ENCODE measurements at places on chromosomes 3 and 15.

GRCh38 chr15:70270752-70271111, 173.0 kb upstream of the TLE3 start:
- DNase-seq: no peak

DNA sequence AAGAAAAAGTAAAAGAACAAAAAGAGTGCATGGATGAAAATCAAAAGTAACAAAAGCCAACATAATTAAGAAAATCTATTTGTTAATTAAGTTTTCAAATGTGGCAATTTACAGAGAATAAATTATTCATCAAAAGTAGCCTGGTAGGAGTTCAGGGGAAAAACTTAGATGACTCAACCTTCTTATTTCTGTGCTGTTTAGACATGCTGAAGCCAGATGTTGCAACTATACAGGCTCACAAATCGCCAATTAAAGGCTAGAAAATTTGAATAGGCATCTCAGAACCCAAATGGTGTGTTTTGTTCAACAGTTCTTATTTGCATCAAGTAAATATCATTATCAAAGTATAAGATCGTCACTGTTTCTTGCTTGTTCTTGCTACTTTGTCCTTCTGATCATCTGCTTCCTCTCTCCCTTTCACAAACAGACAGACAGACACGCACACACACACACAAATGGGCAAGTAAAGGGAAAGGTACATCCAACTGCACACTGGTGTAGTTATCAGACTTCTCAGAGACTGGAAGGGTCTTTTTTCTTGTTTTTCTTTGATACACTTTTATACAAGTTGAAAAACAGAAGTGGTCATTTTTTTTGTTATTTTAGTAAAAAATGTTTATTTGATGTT, 572.2 kb downstream of the MECOM start:
- no peak for DNase-seq

GRCh38 chr3:144590854-144591253, 619.2 kb downstream of the DIPK2A start:
- DNase-seq: no peak

DNA sequence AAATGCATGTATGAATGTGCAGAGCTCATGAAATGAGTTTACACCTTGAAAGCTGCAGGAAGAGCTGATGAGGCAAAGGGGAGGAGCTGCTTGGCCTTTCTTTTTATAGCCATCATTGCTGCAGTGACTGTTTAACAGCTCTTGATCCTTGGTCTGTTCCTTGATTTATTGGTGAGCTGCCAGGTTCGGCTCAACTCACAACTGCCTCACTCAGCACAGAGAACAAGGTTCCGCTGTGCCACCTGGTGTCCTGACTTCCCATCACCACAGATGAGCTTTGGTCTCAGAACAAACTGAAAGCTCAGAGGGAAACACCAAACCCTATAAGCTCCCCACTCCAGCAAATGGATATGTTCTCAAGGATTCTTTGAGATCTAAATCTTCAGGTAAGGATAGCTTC, 626.1 kb downstream of the MAGI1 start:
- DNase-seq: no peak

DNA sequence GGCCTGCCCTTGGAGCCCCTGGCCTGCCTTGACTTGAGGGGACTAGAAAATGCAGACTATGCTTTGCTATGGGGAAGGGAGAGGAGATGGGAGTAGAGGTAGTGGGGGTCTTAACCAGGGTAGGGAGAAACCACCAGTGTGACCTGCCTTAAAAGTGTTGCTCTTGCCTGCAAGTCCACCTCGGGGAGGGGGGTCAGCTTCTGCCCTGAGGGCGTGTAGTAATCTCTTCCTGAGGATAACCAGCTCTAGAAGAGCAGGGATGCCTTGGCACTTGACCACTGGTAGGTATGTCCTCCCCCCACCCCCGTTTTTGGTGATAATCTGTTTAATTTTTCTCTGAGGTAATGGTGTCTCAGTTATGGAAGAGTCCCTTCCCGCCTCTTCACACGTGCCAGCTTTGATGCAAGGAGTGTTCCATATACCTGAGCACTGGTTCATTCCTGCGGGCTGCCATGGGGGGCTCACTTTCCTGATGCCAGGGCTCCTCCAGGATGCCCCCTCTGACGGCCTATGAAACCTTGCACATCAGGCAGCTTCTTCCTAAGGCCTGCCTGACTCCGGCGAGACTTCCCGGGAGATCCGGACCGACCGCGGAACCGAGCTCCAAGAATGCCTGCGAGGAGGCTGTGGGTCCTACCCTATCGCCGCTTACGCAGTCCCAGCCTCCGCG, 780 bp upstream of the P4HTM start:
- DNase-seq: no peak

- DNase-seq: no peak
Measured at GRCh38 chr3:24804095-24804494, 309.4 kb upstream of the THRB start.

GRCh38 chr3:175893566-175893965, 1034.4 kb downstream of the NAALADL2 start:
- DNase-seq: no peak

DNA sequence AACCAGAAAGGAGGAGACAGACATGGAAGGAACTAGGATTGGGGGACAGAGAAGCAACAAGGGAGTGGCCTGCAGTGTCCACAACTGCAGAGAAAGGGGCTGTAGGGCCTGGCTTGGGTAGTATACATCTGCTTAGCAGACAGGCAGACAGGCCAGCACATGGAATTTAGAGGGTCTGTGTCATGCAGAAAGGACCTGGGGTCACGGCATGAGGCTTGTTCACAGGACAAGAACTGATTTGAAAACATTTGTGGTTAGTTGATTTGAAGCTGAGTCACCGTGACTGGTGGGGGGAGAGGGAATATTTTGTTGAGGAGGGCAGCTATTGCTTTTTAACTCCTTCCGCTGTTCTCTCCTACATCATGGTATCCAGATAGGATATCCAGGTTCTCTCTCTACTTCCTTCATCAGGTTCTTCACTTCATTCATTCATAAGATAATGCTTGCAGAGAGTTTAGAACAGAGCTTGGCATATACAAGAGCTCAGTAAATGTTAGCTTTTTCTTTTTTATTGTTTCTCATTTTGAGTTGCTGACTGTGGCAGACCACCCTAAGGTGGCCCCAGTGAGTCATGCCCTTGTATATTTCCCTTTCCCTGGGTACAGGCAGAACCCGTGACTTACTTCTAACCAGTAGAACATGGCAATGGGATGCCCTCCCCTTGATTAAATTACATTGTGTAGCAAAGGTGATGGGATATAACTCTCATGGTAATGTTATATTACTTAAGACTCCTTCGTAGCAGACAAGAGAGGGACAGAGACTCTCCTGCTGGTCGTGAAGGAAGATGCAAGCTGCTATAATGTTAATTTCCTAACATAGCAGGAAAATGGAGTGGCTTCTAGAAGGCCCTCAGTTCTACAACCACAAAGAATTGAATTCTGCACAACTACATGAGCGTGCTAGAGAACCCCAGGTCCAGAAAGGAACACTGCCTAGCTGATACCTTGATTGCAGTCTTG, 95.0 kb upstream of the NMNAT3 start:
- no peak for DNase-seq

DNA sequence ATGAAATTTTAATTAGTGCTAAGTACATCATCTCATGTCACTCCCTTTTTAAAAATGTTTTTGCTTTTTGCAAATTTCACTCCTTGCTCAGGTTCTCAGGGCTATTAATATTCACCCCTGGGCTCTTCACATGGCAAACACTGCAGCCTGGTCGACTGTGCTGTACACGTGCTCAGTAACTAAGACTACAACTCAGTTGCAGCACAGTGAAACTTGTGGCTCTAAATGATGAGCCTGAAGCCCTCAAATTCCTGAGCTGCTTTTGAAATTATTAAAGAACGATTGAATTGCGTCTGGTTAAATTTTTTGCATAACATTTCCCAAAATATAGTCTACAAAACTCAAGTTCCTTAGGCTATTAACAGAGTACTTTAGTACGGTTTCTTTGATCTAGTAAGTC, 159.3 kb upstream of the C2CD4B start:
- no peak for DNase-seq

DNA sequence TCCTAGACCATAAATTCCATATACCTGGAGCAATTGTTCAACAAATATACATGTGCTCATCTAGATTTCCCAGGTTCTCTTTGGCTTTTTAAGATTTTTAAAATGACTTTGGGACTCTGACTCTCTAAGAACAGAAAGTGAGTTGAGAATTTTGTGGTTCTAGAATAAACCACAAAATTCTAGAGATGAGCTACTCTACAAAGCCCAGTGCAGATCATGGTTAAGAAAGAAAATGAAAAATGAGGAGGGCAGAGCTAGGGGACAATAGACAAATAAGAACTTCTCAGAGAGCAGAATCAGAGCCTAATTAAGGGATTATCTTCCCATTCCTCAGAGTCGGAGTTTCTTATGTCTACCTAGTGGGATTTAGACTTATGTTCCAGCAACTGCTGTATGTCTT, 694.7 kb downstream of the ZNF385D start:
- no peak for DNase-seq

GRCh38 chr3:155001289-155002010, 78.7 kb upstream of the MME start:
- DNase-seq: no peak

GRCh38 chr3:172516318-172517214, 6.7 kb downstream of the TNFSF10 start:
- DNase-seq: no peak

DNA sequence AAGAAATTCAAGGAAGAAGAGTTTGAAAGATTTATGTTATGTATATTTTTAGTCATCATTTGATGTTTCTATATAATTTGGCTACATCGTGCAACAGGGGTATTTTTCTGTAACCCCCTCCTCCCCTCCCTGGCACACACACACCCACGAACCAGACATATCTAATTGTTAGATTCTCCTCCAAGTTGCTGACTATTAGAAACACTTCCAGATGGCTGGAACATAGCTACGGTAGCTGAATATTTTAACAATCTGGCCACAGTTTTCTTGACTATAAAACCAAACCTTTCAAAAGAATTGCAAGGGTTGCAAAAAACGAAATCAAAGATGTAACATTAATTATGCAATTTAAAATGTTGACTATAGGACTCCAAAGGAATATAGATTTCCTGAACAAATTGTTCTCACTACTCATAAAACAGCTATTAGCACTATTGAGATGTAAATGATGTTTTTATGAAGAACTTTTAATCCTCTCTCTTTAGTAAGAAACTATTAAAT, 154.4 kb downstream of the CHL1 start:
- DNase-seq: no peak

DNA sequence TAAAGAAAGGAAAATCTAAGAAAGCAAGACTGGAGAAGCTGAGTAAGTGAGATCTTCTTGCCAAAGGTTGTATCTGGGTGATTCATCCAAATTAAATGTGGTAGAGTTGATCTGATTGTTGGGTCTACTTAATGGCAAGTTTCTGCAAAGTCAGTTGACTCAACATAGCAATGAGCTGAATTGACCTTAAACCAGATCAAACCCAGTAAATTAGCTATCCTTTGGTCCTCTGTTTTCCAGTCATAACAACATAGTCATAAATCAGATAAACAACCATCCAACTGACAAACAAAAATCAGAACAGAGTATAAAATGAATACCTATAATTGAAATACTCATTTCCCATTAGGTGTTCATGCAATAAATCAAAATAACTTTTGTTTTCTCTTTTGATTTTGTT, 142.6 kb upstream of the CFAP20DC start:
- no peak for DNase-seq

- no peak for DNase-seq
Measured at GRCh38 chr15:35445891-35446290, 100.1 kb downstream of the DPH6 start.

DNA sequence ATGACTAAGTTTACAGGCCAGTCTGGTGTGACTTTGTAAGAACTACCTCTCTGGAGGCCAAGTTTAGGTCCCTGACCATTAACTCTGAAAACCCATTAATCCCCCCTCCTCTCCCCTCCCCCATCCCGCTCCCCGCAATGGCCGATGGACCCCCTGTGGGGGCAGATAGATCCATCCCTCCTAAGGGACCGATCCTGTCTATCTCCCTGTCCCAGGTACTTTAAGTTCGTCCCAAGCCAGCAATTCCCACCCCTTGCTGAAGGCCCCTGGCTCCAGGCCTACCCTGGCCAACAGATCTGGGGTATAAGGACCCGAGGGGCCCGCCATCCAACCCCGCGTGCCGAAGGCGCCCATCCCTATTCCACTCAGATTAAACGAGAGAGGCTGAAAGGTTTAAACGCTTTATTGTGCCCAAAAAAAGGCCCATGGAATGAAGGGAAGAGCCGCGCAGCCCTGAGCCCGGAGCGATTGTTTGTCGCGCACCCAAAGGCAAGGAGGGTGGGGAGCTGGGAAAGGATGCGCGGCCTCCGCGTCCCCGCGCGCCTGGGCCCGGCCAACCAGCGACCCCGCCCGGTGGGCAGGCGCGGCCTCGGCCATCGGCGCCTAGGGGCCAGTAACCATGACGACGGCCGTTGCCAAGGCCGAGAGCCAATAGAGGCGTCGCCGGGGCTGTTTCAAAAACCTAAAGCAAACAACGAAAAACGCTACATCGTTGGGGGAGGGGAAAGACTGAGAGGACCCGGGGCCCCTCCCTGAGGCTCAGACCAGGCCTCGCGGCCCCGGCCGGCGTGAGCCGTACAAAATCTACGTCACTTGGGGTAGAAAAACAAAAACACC, 35.9 kb downstream of the HMCES start:
- peak; percentile 74 for DNase-seq

- DNase-seq: no peak
Measured at GRCh38 chr15:60573936-60574335, 95.0 kb upstream of the ICE2 start.

DNA sequence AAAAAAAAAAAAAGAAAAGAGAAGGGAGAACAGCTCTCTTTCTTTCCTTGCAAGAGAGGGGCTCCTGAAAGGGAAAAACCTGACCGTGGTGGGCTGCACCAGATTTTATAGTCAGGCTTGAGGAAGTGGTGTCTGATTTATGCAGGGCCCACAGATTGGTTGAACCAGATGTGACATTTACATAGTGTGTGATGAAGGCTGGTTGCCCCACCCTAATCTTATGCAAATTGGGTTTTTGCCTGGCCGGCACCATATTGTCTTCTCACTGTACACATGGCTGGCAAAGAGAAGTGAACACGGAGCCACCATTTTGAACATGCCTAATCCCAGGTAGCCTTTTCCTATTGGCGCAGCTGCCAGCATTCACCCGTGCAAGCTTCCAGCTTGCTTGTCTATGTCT, 154.4 kb downstream of the OXSM start:
- no peak for DNase-seq

- no peak for DNase-seq
Measured at GRCh38 chr3:18630295-18630694, 205.2 kb upstream of the SATB1 start.

DNA sequence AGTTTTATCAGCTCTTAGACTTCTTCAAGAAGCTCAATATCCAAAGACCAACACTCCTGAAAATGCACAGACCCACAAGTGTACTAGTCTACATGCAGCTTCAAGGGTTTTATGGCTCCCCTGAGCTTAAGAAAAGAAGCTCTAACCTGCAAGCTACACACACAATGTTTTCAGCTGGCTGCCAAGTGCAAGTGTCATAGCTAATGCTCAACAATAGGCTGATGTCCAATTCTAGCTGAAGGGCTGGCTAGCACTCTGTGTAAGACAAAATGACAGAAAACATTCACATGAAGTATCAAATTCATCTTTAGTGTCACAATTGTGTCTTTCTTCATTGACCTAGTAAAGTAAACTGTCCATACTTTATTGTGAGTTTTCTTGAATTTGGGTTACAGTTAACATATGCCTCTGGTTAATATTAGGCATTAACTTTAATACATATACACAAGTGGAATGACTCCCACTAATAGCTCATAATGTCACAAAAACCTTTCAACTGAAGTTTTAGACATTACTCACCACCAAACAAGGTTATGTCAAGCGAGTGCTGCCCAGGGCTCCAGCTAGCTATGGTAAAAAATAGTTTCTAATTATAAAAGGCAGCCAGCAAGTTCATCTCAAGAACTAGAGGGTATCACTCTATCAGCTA, 15.1 kb downstream of the ABI3BP start:
- no peak for DNase-seq

GRCh38 chr15:59437142-59437816, 707 bp upstream of the FAM81A start:
- DNase-seq: no peak

All from hematopoietic multipotent progenitor cell treated with erythropoietin and hydrocortisone succinate and interleukin-3 and kit ligand, for 15 days (in vitro differentiated cells).